ENCODE measurements at places on chromosomes 4 and X.

DNA sequence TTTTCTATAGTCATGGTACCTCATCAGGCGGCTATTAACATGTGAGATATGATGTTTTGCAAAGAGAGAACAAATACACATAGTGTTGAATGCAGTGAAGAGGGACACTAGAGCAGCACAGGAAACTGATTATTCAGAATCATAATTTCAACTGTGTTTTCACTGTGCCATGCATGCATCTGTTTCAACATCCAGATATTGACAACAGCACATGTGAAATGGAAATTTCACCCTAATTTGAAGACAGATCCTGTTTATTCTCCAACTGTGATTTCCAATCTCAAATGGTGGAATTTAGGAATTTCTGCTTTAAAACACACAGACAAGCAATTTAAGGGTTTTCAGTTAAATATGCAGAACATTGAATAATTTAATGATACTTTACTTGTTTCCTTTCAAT, 288.6 kb downstream of the KCTD8 start:
- DNase-seq: no peak

DNA sequence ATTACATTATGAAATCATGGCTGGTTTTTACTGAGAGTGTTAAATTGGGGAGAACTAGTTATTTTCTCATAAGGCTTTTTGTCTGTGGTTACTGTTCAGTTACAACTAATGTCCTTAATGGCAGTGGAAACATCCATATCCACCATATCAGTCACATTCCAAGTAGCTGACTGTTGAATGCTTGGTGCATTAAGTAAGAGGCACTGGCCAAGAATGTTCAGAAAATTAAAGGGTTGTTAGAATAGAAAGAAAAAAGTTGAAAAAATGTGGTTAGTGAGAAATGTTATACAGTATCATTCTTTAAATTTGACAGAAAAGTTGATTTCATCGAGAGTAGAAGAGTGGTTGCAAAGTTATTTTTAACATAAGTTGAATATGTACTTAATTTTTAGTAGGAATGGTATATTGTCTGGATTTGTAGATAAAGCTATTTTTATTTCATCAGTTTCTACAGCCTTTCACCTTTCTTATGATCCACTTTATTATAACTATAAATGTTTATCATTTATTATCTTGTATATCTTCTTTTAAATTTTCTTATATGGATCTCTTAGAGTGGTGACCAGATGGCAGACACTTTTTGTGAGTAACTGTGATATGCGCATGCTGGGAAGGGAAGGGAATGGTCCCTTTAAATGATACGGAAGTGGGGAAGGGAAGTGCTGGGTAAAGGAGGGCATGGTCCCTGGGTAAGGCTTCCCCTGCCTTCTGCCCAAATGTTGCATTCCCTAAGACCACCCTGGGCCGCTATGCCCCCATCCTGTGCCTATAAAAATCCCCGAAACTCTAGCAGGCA, 2407.1 kb downstream of the ARAP2 start:
- DNase-seq: no peak

GRCh38 chr4:82899374-82900065, 1.0 kb upstream of the THAP9 start:
- DNase-seq: no peak

DNA sequence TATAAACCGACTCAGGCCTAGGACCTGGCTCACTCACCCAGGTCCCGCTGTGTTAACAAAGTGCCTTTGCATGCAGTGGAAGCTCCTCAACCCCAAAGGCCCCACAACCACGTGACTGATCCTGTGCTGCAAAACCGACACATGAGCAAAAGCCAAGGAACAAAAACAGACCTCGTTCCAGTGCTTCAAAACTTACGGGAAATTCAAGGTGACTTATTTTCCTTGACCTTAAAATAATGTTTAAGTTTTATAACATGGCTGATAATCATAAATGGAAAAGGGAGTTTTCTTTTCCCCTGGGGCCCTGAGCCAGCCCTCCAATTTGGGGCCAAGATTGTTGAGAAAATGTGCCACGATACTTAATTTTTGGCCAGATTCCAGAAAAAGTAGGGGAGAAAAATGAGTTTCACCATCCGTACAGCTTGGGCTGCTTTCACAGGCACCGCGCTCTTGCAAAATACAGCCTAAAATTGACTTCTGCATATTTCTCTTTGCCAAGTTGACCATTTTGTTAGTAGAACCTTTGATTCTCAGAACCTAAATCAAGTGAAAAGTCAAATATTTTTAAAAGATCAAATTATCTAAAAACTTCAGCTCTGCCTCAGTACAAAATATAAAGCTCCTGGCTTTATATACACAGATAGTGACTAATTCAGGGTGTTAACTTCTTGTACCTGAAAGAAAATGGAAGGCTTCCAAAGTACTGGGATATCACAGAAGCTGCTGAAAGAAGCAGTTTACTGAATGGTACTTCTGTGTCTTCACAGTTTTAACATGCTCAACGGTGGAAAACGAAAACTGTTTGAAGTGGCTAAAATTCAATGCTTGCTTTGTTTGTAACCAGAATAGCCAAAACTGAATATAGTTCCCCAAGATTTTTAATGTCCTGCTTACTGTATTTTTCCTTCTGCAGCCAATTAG, 93.8 kb downstream of the APBB2 start:
- no peak for DNase-seq

DNA sequence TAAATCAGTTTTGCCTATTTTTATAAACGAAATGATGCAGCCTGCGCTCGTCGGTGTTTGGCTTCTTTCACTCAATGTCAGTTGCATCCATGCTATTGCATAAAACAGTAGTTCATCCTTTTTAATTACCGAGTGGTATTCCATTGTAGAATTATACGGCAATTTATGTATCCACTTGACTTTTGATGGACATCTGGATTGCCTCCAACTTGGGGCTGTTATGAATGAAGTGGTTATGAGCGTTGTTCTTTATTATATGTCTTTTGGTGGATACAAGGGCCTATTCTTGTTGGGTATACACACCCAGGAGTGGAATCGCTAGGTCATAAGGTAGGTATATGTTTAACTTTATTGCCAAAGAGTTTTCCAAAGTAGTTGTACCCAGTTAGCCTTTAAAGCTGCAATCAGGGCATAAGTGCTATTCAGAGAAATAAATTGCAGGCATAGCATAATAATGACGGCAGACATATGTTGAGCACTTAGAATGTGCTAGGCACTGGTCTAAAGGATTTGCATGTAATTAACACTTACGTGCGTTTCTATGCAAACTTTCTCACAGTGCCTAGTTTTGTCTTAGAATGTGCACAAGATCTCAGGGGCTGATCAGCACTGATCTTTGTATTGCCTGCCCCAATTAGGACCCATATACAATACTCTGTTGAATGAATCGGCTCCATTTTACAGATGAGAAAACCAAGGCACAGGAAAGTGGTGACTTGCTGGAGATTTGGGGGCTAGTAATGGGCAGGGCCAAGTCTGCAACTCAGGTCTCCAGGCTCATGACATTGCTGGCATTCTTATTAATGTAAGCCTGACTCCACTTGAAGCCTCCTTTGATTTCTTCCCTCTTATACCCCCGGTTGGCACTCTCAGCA, 407.0 kb downstream of the BCOR start:
- DNase-seq: no peak

DNA sequence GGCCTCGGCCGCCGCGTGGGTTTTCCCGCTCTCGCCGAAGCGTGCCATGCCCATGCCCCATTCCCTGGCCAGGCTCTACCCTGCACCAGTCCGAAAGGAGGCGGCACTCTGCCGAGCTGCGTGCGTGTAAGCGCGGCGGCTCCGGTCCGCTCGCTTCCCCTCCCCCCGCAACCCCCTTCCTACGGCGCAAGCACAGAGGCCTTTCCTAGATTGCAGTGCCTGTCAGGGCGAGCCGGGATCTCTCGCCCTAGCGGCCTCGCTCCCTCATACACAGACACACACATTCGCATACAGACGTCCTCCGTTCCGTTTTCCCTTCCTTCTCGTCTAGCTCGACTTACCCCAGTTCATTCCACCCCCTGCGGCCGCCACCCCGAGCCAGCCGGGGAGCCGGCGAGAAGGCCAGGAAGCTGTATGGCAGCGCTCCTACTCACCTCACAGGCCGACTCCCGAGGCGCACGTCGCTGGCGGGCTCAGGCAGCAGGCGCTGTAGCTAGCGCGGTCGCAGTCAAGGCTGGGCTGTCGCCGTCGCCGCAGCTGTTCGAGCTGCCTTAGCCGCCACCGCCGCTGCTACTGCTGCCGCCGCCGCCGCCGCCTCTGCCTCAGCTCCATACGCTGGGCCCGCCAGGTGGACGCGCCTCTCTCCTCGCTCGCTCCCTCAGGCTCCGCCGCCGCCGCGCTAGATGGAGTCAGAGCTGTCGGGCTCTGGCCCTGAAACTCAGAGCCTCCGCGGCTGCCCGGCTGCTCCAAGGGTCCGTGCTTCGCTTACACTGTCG, 615 bp downstream of the NEXMIF start:
- DNase-seq: no peak

- DNase-seq: no peak
Measured at GRCh38 chr4:16750216-16750615, 148.2 kb downstream of the LDB2 start.

- DNase-seq: no peak
Measured at GRCh38 chr4:26613237-26613636, 29.4 kb downstream of the TBC1D19 start.

GRCh38 chr4:48300004-48300403, 30.4 kb upstream of the TEC start:
- no peak for DNase-seq

- no peak for DNase-seq
Measured at GRCh38 chr4:73844806-73845205, 8.3 kb upstream of the PF4V1 start.

DNA sequence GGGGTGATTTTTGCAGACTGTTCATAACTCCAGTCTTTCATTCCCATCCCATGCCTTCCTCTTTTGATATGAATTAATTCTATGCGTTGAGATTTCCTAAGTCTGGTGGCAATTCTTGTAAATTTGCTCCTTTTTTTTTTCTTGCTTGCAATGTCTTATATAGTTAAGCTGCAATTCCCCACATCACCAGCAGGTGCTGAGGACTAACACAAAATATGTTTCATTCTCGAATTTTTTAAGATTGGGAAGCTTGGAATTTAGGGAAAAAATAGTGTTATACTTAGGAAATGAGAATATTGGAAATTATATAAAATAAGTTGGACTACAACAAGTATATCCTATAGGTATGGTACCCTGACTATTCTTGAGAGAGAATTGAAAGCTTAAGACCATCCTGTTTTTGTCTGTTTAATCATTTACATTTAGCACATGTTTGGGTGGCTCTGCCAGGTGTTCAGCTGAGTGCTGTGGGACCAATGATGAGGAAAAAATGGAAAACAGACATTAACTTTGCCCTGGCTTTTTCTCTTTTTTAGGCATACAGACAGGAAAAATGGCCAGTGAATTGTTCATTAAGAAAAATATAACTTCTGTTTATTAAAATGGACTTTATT, 30.2 kb downstream of the AFF2 start:
- DNase-seq: no peak

GRCh38 chr4:79872738-79873137, 200.3 kb downstream of the ANTXR2 start:
- DNase-seq: no peak

DNA sequence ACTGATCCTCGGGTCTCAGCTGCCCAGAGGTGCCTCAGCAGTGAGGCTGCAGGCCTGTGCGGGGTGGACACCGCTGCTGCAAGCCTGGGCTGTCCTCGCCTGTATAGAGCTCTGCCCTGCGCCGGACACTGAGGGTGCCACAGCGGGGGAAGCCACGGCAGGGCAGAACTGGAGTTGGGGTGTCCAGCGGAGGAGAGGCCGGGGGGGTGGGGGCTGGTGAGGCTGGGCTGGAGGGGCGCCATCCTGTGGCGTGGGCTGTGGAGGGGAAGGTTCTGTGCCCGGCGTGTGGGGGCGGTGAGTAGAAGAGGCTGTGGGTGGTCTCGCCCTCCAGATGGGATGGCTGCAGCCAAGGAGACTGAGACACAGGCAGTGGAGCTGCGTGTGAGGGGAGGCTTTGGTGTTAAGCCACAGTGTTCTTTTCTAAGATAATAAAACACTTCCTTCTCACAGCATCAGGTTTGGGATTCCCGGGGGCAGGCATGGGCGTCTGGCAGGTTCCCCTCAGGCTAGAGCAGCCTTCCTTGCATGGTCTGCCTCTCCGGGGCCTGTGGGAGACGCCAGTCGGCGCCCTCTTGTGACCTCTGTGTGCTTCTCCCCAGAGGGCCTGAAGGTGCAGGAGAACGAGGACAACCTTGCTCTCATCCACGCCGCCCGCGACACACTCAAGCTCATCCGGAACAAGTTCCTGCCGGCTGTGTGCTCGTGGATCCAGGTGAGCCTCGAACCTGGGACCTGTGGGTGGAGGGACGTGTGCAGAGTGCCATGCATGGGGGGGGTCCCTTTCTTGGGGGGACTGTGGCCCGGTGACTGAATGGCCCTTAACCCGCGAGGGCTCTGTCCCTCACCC, 7.4 kb downstream of the UVSSA start:
- DNase-seq: no peak

GRCh38 chrX:110219920-110220319, 98.0 kb downstream of the AMMECR1 start:
- DNase-seq: no peak

- no peak for DNase-seq
Measured at GRCh38 chrX:9875801-9876200, 89.6 kb downstream of the SHROOM2 start.

DNA sequence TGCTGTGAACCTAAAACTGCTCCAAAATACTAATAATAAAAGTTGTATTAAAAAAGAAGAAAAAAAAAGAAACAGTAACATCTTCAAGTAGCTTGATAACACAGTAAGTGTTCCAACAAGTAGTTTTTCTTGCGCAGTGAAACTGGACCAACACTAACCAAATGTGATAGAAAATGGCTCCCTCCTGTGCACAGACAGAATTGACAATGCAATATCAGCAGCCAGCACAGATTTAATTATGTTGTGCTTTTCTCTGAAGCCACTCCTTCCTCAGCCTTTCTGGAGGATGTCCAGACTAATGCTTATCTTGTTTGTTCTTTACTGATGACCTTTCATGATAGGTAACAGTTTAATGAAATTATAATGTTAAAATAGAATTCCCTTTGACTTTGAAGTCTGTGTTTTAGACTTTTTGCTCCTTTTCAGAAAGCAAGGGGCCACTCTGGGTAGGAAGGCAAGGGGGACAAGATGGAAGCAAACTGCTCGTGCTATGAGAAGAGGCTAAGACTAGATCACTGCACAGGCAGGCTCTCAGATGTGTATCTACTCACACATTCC, 147.1 kb upstream of the RPL34 start:
- DNase-seq: no peak

DNA sequence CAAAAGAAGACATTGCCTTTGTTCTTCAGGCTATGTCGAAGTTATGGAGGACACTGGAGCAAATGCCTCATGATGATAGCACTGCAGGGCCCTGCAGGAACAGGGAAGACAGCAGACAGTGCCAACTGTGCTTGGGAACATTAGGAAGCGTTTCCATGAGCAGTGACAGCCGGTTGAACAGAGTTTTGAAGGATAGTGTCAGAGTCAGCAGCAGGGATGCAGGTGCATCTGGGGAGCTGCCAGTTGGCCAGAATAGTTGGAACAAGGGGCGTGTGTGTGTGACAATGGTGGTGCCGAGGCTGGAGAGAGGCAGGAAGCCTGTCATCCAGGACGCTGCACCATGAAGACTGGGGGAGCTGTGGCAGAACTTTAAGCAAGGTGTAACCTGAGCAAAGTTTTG, 88.6 kb downstream of the SHROOM3 start:
- DNase-seq: no peak

- no peak for DNase-seq
Measured at GRCh38 chrX:41001327-41001726, 83.9 kb upstream of the USP9X start.

Measured in right renal cortex interstitium (tissue), 3 donors.